ENCODE measurements at places on chromosomes 1 and 21.

DNA sequence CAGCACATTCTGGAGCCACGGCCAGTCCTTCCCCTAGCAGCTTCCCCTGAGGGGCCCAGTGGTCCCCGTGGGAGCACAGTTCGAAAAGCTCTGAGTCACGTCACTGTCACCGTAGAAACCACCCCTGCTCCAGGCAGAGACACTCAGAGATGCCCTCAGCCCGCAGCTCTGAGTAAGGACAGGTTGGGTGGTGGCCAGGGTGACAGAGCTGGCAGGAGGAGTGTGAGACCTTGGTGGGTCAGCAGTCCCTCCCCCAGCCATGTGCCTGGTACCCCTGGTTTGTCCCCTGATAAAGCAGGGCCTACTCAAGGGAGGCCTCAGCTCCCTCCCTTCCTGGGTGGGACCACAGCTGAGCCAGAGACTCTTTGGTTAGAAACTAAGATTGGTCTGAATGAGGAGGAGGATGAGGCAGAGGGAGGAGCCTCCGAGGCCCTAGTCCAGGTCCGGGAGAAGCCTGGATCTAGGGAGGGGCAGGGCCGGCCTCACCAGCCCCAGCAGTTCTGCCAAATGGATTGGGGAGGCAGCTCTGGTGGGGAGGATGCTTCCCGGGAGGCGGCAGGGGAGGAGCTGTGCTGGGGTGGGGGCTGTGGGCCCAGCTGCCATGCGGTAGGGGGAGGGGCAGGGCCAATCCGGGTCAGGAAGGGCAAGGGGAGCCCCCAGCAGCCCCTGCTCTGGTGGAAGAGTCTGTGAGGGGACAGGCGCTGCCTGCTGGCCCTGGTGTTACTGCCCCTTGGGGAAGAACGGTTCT is 55.2 kb downstream of the SLC9A1 start:
- no peak for DNase-seq

- no peak for DNase-seq
Observed at GRCh38 chr21:44996983-44997936, 57.4 kb downstream of the SLX9 start.

GRCh38 chr1:8404460-8405370 is 86.8 kb downstream of the SLC45A1 start:
- DNase-seq = no peak

- DNase-seq = no peak
Observed at GRCh38 chr1:104402178-104402577, 652.5 kb downstream of the AMY1C start.

DNA sequence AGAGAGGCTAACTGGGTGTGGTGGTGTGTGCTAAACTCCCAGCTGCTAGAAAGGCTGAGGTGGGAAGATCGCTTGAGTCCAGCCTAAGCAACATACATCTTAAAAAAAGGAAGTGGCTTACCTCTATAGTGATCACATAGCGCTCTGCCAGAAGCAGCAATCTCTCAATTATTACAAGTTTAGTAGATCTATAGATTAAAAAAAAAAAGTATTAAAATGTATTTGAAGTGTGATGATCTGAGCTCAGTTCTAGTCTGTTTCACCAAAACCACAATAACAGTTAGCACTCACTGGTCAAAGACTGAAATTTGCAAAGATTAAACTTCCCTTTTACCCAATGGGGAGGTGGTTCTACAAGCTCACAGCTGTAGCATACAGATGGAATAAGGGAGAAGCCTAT is 76.3 kb downstream of the USP24 start:
- DNase-seq = no peak

GRCh38 chr1:116504308-116505156 is 66.3 kb downstream of the CD58 start:
- no peak for DNase-seq

DNA sequence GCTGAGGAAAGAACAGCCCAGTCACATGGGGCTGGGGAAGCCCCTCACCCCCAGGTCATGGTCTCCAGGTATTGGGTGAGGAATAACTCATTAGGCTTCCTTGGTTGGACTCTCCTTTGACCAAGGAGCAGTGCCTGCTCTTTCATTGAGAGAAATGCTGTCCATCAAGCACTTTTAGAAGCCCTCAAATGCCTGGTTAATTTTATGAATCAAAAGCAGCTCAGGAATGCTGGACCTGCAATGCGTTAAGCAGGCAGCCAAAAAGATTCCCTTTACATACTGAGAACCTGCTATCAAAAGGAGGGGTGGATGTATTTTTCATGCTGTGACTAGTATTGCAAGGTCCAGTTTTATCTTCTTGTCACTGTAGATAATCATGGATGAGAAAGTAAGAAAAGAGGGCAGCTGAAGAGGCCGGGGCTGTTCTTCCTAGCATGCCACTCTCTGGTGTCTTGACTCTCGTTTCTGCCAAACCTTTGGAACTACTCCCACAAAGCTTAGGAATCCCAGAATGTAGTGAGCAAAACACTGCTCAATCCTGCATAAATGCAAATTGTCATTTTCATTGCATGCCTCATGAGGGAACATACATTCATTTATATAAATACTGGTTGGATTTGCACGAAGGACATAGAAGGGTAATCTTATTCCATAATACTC is 2.1 kb upstream of the CD58 start:
- no peak for DNase-seq

DNA sequence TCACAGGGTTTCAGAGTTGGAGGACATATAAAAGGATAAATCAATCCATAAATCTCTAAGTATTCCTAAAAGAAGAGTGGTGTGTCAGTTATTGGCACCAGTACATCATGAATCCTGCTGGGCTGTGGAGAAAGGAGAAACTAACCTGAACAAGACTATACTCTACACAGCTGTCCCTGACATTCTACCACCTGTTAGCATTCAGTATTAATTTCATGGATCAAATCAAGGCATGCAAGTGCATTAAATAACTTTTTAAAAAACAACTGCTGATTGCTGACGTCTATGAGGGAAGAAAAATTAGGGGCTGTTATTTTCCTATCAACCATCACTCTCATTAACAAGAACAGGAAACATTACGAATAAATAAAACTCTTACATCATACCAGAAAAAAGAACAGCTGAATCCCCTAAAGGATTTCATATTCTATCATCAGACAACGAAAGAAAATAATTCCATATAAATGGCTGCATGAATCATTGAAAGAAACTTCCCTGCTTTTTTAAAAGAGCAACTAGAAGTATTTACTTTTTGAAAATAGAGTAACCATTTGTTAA is 121.7 kb downstream of the ATF6 start:
- DNase-seq = no peak

DNA sequence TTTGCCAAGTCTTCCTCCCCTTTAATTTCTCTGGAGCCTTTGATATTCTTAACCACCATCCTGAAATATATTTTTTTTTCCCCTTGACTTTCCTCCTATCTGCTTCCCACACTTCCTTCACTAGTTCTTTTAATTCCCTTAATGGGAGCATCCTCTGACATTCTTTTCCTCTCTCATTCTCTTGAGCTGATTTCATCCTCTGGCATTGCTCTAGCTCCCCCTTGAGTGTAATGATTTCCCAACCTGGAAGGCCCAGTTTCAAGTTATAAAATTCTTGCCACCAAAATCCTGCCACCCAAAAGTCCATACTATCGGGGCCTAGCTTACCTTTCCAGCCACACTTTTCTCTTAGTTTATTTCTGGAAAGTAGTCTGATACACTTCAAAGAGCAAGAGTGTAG is 39.5 kb upstream of the UBE2U start:
- no peak for DNase-seq

GRCh38 chr21:45226540-45227326 is 61.0 kb downstream of the POFUT2 start:
- DNase-seq = no peak

DNA sequence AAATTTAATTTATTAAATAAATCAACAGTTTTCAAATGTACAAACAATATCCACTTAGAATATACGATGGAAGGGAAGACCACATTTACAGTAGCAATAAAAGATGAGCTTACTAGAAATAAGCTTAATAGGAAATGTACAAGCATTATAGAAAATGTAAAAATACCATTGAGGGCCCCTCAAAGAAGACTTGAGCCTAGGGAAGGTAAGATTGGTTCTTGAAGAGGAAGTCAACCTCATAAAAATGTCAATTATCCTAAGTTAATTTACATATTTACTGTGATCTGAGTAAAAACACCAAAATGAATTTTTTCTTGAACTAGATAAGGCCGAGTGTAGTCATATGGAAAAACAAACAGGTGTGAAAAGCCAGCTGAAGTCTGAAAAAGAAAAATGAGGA is 39.7 kb upstream of the TRIM67 start:
- DNase-seq = no peak

DNA sequence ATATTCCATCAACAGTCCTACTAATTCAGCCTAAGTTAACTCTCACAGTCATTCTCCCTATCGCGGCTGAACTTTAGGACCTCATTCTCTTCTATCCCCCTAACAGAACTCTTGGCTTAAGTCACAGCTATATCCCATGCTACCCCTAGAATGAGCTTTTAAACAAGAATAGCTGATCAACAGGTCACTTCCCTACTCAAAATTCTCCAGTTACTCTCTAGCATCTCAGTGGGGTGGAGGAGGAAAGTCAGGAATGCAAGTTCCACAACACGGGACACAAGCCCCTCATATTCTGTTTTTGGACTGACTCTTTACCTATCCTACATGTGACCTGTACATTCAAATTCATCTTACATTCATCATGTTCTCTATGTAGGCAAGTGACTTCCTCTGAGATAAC is 21.0 kb downstream of the MRPL39 start:
- DNase-seq = no peak

GRCh38 chr1:212269306-212269705 is 15.9 kb upstream of the PPP2R5A start:
- DNase-seq = no peak

- DNase-seq = no peak
Observed at GRCh38 chr1:197333041-197333440, 65.0 kb downstream of the CRB1 start.

DNA sequence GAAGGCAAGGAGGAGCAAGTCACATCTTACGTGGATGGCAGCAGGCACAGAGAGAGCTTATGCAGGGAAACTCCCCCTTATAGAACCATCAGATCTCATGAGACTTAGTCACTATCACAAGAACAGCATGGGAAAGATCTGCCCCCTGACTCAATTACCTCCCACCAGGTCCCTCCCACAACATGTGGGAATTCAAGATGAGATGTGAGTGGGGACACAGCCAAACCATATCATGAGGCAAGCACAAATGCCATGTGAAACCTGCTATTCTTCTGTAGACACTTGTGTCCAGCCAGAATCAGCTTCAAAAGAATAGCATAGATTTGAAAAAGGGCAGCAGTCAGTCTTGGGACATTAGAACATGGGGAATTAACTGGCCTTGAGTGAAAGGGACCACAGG is 32.2 kb upstream of the UBE2U start:
- no peak for DNase-seq

DNA sequence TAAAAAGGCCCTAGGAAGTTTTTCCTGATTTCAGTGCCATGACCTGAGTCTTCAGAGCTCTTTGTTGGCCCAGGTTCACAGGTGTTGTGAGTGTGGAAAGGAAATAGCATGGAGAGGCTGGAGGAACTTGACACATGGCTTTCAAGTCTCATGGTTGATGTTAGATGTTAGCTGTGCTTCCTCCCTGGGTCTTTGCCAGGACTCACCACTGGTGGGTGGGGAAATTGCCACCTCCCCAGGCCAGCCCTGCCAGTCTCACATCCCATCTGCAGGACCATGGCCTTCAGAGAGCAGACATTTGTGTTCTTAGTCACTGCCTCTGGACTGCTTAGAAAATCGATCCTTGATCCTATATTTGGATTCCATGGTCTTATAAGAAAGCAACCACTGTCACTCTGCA is 383.2 kb downstream of the DISC1 start:
- DNase-seq = no peak

DNA sequence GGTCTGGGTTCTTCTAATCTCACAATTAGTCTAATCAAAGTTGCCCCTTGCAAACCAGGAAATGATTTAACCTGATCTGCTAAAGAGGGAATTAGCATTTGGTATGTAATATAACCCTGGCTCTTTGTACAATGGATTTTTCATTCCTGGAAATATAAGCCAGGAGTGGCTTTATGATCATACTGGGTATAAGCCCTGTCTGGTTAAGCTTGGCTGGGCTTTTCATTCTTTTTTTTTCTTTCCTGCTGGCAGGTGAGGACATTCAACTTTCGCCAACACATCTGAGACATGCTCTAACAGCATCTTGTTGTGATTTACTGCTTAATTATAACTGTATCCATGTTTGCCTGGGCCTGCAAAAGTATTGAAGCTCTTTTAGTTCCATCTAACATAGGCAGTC is 20.4 kb upstream of the SDE2 start:
- no peak for DNase-seq

- DNase-seq = no peak
Observed at GRCh38 chr1:2353551-2354438, 37.6 kb downstream of the MORN1 start.

DNA sequence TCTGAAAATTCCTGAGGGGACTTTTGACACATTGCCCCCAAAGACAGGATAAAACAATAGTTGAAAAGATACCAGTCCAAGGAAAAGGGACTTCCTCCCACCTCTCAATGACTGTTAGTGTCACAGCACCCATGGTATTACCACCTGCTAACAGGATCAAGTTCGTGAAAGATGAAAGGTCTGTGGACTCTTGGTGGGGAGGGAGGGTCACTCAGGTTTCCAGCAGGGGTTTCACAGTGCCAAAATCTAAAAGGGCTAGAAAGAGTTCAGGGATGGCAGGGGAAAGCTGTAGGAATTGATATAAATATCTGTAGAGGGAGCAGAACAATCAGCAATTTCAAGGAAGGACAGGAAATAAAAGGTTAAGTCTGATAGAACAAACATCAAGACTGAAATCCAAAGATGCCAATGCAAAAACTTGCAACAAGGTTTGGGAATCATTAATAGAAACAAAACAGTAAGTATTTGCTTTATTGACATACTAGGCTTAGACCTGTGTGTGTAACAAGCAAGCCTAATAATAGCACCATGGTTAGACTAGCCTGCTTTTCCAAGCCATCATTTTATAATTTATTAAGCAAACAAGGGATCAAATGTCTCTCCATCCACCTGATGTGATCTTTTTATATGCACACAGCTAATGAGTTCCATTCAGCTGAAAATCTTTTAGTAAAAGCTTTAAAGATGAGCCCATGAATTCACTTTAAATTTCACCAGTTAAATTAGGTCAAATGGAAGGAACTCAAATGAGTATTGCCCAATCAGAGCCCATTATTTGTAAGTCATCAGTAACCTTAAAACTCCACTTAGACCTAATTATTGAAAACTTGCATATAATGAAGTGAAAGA is 3.7 kb downstream of the MCL1 start:
- DNase-seq = no peak

GRCh38 chr1:157104598-157105293 is 5.1 kb upstream of the ETV3L start:
- DNase-seq = no peak
